ENCODE measurements at places on chromosomes 4 and X. TPM values are rescaled to one million over a fixed set of nuclear protein-coding genes. Genes with fewer than 3 reads are reported as not detected.

DNA sequence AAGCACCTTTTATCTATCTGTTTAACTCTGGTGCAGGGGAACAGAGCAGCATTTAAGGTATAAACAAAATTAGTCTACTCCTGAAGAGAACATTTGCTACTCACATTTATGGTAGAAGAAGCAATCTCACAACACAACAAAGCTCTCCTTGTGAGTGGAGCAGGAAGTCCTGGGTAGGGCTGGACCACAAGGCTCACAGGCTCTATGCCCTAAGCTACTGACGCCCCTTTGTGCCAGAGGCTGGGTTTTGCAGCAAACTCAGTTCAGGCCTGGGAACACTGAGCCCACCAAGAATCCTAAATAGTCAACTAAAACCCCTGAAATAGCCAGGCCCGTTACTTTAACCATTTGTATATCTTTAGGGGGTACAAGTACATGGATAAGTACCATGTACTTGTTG lies 4.7 kb upstream of the ZXDB start:
- no peaks in the 10 kb centered on the region for H3K27me3 ChIP-seq
- H3K4me1 ChIP-seq: no peaks in the 10 kb centered on the region
- no peak overlapping the region for H3K27ac ChIP-seq
- DNase-seq: no peak

ANK2 gene
- total RNA-seq: 115 TPM

PABPC4L gene
- 8.4 TPM for total RNA-seq

DNA sequence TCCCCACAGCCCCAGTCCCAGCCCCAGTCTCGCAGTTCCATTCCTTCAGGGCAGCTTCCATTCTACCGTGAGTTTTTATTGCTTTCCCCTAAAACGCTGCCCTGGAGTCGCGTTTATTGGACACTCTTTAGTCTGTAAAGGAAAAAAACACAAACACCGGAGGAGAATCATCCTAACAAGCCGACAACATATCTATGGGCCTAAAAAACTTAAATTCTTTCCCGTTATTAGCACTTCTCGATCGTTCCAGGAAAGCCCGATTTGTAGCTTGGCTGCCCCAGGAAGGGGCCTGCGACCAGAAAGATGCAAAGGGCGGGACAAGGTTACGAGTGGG lies 178.5 kb downstream of the CBR4 start:
- peak overlapping the region; percentile 91 for H3K4me3 ChIP-seq
- H3K27ac ChIP-seq: peak overlapping the region; percentile 96
- DNase-seq: peak; percentile 24
- peaks cover 5% of the 10 kb centered on the region for H3K4me1 ChIP-seq

DNA sequence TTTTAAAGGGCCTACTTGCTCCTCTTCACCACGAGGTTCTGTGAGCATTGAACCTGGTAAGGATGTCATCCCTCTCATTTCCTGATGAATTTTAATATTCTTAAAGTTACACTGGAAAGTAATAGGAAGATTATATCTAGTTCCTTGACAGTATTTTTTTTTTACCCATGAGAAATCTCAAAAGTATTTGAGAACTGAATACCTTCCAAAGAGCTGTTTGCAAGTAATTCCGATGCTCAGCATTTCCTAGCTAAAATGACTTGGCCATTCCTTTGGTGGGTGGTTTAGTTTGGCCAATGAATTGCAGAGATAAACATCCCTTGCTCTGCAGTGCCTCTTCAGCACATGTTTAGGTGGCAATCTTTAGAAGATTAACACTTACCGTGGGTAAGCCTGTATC lies 110.2 kb upstream of the WDR1 start:
- no peaks in the 10 kb centered on the region for H3K4me1 ChIP-seq
- no peak overlapping the region for H3K4me3 ChIP-seq
- no peaks in the 10 kb centered on the region for H3K36me3 ChIP-seq
- DNase-seq: no peak
- H3K27me3 ChIP-seq: no peaks in the 10 kb centered on the region

DNA sequence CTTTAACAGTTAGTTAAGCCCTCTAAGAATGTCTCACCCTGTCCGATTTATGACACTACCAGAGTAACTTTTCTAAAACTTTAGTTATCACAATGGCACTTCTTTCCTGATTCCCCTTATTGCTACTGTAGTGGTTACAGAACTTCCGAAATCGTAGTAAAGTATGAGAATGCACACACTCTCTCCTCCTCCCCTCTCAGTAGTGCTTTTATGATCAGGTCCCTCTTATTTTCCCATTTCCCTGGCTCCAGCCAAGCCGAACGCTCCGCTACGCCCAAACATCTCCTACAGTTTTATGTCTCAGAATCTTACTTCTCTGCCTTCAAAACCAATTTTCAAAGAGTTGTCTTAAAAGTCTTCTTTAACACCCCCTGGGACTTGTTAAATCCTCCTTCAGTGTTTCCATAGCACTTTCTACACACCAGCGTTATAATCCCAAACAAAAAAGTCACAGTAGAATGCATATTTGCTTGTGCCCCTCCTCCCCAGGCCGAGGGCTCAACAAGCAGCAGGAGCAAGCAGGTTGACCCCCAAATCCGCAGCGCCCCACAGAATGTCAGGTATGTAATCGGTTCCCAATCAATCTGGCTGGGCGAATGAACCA lies 671 bp downstream of the HPF1 start:
- no peaks in the 10 kb centered on the region for H3K27me3 ChIP-seq
- H3K27ac ChIP-seq: peak overlapping the region; percentile 33
- H3K4me1 ChIP-seq: no peaks in the 10 kb centered on the region
- no peaks in the 10 kb centered on the region for H3K36me3 ChIP-seq

DNA sequence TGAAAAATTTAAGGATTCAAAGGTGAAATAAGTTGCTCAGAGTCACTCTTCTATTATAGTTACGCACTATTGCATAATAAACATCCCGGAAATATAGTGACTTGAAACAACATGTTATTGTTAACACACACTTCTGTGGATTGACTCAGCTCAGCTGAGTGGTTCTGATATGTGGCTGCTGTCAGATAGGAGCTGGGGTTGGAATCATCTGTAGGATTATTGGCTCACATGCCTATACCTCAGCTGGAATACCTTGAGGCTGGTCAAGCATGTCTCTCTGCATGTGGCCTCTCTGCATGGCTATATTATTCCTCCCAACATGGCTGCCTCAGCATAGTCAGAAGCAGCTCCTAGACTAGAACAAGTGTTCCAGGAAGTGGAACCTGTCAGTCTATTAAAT lies 486.7 kb upstream of the MAGEB2 start:
- H3K27me3 ChIP-seq: no peaks in the 10 kb centered on the region
- H3K27ac ChIP-seq: no peak overlapping the region
- DNase-seq: no peak
- H3K4me3 ChIP-seq: no peak overlapping the region
- no peaks in the 10 kb centered on the region for H3K36me3 ChIP-seq
- no peaks in the 10 kb centered on the region for H3K4me1 ChIP-seq

- no peaks in the 10 kb centered on the region for H3K36me3 ChIP-seq
- no peaks in the 10 kb centered on the region for H3K27me3 ChIP-seq
- no peak overlapping the region for H3K4me3 ChIP-seq
- DNase-seq: no peak
- no peak overlapping the region for H3K27ac ChIP-seq
Observed at GRCh38 chrX:41265615-41266014, 68.3 kb upstream of the DDX3X start.

TRMT44 gene
- total RNA-seq: 13.5 TPM

DNA sequence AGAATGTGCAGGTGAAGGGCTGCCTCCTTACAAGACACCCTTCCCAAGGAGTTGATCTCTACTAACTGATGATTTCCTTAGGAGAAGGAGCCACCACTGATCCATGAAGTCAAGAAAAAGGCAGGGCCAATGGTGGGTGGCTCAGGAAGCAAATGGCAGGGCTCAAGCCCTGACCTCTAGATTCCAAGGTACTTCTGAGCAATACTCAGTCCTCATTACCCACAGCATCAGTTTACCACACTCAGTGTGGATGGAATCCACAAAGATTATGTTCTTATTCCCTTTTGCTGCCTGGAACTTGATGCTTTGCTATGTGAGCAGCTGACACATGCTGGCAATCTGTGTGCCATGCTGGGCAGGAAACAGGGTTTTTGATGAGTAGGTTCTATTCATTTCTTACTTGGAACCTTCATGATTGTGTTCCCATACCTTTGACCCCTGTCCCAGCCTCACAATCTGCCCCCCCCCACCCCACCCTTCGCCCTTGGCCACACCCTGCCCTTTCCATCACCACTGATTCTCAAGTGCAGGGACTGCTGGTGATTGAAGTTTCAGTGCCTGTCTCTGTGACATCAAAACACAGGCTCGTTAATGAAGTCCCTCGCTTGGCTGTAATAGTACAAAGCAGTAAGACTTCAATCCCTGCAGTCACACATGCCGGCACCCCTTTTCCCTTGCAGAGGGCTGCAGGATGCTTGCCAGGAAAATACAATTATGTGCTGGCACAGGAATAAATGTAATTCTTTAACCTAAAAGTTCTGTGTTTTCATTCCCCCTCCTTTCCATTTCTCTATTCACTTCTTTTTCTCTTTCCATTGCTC lies 135.6 kb upstream of the GPC4 start:
- no peaks in the 10 kb centered on the region for H3K4me1 ChIP-seq
- no peaks in the 10 kb centered on the region for H3K27me3 ChIP-seq
- no peaks in the 10 kb centered on the region for H3K36me3 ChIP-seq
- no peak for DNase-seq
- no peak overlapping the region for H3K4me3 ChIP-seq

GRCh38 chr4:147768113-147768512 lies 36.2 kb downstream of the ARHGAP10 start:
- H3K27me3 ChIP-seq: no peaks in the 10 kb centered on the region
- H3K36me3 ChIP-seq: no peaks in the 10 kb centered on the region
- DNase-seq: no peak
- peaks cover 15% of the 10 kb centered on the region for H3K4me1 ChIP-seq

HSFX2 gene
- not detected for total RNA-seq

GRCh38 chr4:187366530-187366929 lies 629.0 kb upstream of the ZFP42 start:
- no peak overlapping the region for H3K27ac ChIP-seq
- no peak for DNase-seq
- no peaks in the 10 kb centered on the region for H3K36me3 ChIP-seq
- no peaks in the 10 kb centered on the region for H3K4me1 ChIP-seq
- no peak overlapping the region for H3K4me3 ChIP-seq
- H3K27me3 ChIP-seq: no peaks in the 10 kb centered on the region

- H3K4me1 ChIP-seq: no peaks in the 10 kb centered on the region
- DNase-seq: no peak
- H3K4me3 ChIP-seq: no peak overlapping the region
- no peak overlapping the region for H3K27ac ChIP-seq
- H3K36me3 ChIP-seq: peaks cover 17% of the 10 kb centered on the region
- no peaks in the 10 kb centered on the region for H3K27me3 ChIP-seq
Observed at GRCh38 chr4:5798946-5799345, 87.9 kb downstream of the EVC start.

DNA sequence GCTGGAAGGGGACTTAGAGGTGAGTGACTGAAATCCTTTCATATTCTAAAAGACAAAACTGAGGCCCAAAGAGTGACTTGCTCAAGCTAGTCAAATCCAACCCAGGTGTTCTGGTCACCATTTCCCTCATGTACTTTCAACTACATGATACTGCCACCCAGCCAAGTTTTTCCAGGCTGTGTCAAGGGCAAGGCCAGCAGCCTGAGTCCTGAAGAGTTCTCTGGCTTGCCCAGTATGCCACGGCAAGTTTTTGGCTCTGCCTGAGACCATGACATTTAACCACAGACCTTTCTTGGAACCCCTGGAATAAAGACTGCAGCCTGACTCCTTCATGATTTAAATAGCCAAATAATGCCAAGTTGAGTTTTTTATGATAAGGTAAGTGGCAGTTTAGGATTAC lies 10.7 kb upstream of the TMEM164 start:
- no peaks in the 10 kb centered on the region for H3K27me3 ChIP-seq
- no peaks in the 10 kb centered on the region for H3K4me1 ChIP-seq
- H3K27ac ChIP-seq: no peak overlapping the region
